ENCODE measurements at places on chromosomes 4 and X.

- no peak for DNase-seq
These were observed 280.1 kb downstream of the RAPGEF2 start for GRCh38 chr4:159382856-159383561.

DNA sequence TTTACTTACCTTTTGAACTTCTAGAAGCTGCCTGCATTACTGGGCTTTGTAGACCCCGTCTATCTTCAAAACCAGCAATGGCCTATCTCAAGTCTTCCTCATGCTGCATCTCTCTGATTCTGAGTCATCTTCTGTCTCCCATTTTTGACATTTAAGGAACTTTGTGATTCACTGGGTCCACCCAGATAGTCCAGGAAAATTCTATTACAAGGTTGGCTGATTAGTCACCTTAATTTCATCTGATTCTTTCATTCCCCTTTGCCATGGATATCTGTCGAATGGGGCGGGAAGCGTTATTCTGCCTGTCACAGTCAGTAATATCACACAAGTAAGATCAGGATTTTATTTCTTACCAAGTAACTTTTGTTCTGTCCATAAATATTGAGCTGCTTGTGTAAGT lies 618.0 kb downstream of the CCSER1 start:
- no peak for DNase-seq

DNA sequence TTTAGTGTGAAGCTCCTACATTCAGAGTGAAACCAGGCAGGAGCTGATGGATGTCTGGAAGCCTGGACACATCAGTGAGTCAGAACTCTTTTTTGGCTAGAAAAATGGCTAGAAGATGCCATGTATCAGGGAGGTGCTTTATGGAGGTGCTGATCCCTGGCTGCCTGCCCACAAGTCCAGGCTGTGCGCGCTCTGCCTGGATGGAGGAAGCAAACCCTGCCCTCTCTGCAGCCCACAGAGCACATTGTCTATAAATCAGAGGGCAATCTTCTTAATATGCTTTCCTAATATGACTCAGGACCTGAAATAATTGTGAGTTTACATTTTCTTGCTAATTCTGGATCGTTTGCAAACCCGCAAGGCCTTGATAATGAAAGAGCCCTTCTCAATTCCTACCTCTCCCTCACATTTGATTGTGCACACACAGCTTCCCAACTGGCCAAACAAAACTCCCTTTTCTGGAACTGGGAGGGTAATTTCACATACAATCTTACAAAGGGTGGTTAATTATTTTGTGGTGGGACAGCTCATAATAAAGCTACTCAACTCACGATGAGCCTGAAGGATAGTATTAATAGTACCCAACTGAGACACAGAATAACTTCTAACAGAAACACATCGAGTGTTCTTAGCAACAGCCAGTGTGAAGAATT lies 11.7 kb downstream of the MFAP3L start:
- no peak for DNase-seq

GRCh38 chrX:6718766-6719165 lies 183.8 kb upstream of the VCX3A start:
- DNase-seq, result no peak

- no peak for DNase-seq
These were observed 126.3 kb downstream of the REPS2 start for GRCh38 chrX:17072721-17073230.
